ENCODE measurements at places on chromosomes 3 and 15.
A peak's percentile ranks its signal among the peaks of the same experiment; 100 is the strongest.

DNA sequence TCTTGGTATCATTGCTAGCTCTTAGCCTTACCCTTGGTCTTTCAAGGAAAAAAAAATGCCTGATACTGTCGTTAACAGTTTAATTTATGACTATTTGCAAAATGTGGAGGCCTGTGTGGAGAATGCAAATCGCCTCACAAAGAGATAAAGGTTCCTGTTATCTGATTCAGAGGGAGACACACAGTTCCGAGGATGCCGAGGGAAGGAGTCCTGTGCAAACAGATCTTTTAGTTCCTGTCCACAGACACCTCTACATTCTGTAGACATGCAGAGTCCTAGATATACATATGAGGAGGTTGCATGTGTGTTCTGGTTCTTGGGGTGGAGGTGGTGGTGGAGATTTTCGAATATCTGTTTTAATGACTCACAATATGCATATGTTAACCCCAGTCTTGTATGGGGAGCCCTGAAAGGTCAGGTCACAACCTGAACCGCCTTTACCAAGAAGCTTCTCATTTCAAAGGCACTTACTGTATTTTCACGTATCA is 5.7 kb downstream of the NR2F2 start:
- no peak for DNase-seq

GRCh38 chr3:125331243-125331642 is 43.9 kb downstream of the ZNF148 start:
- no peak for DNase-seq

- no peak for DNase-seq
Measured at GRCh38 chr3:150843241-150843640, 62.0 kb downstream of the MINDY4B start.

GRCh38 chr3:42014921-42015533 is 53.1 kb upstream of the ULK4 start:
- DNase-seq = no peak

- DNase-seq = no peak
Measured at GRCh38 chr15:66236806-66237375, 16.7 kb downstream of the MEGF11 start.

DNA sequence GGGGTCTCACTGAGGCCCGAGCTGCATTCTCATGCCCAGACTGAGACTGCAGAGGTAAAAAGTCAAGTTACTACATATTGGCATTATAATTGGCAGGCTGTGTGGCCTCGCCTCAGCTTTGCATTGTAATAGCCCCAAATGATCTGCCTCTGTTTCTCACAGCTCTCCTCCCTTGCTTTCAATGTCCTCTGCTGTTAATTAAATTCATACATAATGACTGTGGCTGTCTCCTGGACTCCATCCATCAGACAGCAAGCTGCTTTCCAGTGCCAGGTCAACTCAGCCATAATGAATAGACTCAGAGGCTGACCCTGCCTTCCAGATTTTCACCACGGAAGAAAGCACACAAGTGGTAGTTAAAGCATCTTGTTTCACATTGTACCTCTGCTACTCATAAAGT is 7.6 kb upstream of the RTP4 start:
- no peak for DNase-seq

DNA sequence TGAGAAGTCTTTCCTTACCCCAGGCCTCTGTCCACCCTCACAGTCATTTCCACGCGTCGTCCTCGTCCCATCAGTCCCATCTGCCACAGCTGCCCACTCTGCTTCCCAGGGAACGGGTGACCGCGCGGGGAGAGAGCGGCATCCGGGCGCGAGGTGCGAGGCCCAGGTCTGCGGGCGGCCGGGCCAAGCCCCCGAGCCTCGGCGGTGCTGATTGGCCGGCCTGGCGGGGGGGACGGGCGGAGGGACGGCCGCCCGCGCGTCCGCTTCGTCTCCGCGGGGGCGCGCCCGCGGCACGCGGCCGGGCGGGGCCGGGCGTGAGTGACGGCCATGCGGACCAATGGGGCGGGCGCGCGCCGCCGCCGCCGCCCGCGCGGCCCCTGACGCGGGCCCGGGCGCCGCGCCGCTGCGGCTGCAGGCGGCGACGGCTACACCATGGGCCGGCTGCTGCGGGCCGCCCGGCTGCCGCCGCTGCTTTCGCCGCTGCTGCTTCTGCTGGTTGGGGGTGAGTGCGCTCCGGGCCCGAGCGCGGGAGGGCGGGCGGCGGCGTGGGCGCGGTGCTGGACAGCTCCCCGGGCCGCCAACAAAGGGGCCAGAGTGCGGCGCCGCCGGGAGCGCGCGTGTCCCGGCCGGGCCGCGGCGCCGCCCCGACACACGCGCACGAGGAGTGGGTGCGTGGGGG is at the start of gene PODXL2:
TSS of gene PODXL2 (plus strand) at position 398 of the 679 bp plus-strand sequence. CDS start at position 433, 35 bp downstream.
- DNase-seq = peak; percentile 36

- DNase-seq = no peak
Measured at GRCh38 chr15:65260968-65261367, 25.7 kb downstream of the PARP16 start.

DNA sequence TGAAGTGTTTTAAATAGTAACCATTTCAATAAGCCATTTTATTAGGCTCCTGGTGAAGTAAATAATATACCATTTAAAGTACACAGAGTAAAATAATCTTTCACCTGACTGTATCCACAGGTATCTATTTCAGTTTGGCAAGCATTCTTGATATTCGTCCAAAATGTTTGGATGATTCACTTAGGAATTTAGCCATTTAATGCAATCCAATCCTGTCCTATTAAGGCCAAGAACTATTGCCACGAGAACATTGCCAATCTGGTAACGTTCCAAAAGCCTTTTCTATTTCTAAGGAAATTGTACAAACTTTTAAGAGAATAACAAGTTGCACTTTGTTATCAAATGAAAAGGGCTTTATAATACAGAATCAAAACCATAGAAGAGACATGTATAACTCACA is 209.8 kb upstream of the THRB start:
- no peak for DNase-seq

DNA sequence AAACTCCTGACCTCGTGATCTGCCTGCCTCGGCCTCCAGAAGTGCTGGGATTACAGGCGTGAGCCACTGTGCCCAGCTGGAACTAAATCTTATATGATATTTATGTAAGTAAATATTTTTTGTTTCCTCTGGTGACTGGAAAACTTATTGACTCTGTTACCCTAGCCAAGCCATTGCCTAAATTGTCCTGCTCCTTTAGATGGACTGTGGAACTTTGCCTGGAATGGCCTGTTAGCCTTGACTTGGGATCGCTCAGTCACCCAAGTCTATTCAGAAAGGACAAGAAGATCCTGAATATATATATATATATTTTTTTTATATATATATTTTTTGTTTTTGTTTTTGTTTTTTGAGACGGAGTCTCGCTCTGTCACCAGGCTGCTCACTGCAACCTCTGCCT is 113.9 kb downstream of the PDE8A start:
- no peak for DNase-seq

- DNase-seq = no peak
Measured at GRCh38 chr3:123876858-123877257, 7.3 kb downstream of the MYLK start.

DNA sequence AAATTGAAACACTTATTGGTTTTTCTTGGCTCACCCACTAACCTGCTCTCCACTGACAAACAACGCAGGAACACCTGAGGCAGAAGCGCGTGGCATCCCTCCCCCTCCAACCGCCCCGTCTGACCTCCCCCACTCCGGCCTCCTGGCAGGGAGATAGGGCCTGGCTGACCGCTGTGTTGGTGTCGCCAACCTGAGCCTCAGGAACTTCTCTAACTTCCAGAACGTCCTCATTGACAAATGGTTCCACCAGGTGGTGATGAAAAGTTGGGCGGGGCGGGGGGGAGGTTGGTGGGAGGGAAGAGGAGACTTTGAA is 22.8 kb downstream of the IL17RD start:
- no peak for DNase-seq

- DNase-seq = no peak
Measured at GRCh38 chr3:134824791-134825190, 29.7 kb downstream of the EPHB1 start.

GRCh38 chr15:82558502-82558901 is 18.2 kb upstream of the RPS17 start:
- DNase-seq = no peak

- no peak for DNase-seq
Measured at GRCh38 chr3:58569287-58570001, 7.7 kb downstream of the FAM107A start.

GRCh38 chr3:126498929-126499328 is 18.6 kb downstream of the UROC1 start:
- no peak for DNase-seq

GRCh38 chr3:17585394-17586325 is 156.8 kb downstream of the TBC1D5 start:
- DNase-seq = no peak

DNA sequence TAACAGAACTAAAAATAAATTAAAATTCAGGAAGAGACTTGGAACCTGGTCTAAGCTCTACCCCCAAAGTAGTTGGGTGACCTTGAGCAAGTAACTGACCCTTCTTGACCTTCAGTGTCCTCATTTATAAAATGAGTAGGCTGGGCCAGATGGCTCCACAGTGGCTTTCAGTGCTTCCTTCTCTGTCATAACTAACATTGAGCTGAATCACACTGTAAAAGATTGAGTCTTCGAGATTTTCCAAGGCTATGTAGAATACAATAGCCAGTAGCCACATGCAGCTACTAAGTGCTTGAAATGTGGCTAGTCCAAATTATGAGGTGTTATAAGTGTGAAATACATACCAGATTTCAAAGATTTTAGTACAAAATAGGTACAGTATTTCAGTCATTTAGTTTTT is 313.3 kb downstream of the MECOM start:
- DNase-seq = no peak

DNA sequence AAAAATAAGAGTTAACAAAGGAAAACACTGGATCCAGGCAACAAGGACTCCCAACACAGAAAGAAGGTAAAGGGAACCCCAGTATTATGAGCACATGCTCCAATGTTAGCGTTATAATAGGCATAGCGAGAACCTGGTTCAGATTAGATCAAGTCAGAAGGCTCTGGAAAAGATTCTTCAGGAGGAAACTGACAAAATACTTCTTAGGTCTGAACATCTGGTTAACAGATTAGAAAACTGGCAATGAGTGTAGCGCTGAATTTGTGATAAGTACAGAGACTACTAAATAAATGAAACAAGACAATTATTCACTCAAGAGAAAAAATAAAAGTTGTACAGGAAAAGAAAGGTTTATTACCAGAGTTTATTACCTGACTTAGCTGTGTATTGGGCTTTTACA is 146.1 kb downstream of the DPH6 start:
- no peak for DNase-seq

DNA sequence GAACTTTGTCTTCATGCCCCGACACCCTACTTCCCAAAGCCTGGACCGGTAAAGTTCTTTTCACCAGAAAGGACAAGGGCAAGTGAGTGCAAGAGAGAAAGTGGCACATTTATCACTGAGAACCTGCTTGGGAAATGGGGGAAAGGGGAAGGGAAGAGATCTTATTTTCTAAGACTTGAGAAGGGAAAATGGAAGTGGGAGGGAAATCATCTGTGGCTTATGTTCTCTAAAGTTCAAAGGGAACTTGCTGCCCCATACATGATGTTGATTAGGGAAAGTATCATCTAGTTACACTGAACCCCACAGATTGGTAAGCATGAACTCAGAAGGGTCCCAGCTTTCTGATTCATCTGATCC is 199.5 kb upstream of the LPP start:
- DNase-seq = no peak

DNA sequence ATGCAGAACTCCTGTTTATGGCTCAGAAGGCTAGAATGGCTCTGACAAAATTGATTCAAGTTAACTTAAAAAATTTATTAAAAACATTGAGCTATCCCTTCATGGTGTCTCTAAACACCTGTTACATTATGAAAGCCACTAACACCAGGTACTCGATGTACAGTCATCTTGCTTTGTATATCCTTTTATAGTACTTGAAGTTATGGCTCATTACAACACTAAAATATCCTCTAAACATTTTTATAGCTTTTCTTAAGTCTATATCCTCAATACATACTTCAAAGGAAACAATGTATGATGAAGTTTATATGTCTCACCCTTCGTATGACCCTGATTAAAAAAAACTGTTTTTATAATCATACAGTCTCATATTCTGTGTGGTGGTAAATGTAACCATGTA is 38.2 kb downstream of the SLITRK3 start:
- no peak for DNase-seq

DNA sequence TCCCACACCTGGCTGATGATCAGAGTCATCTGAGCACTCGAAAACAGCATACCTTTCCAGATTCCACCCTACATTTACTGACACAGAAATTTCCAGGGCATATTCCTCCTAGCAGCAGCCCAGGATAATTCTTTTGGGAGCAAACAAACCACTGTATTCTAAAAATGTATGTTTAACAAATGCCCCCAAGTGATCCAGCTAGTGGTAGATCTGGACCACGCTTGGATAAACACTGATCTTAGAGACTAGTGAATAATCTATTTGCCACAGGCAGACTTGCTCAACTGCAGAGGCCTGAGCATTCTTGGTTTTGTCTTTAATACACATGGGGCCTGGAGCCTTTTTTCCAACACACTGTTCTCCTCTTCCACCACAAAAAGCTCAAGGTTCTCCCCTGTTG is 89.6 kb downstream of the TM4SF4 start:
- no peak for DNase-seq

- DNase-seq = no peak
Measured at GRCh38 chr15:35974052-35974451, 428.1 kb upstream of the DPH6 start.

- no peak for DNase-seq
Measured at GRCh38 chr3:188662795-188663194, 508.8 kb downstream of the LPP start.

GRCh38 chr3:38519000-38519399 is 22.9 kb downstream of the EXOG start:
- no peak for DNase-seq

DNA sequence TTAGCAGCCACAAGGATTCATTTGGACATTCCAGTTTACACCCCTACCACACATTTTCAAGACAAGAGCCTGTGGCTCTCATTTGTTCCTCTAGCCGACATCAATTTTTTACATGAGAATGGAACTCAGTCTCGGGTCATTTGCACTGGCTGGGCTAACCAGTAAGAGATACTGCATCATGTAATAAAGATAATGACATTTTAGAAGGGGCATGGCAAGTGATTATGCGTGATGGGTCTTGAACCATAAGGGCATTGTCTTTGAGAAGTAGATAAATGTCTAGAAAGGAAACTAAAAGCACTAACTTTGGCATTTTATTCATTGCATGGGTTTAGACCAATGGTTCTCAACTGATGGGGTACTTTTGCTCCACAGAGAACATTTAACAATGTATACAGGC is 146.0 kb upstream of the GRM7 start:
- no peak for DNase-seq

DNA sequence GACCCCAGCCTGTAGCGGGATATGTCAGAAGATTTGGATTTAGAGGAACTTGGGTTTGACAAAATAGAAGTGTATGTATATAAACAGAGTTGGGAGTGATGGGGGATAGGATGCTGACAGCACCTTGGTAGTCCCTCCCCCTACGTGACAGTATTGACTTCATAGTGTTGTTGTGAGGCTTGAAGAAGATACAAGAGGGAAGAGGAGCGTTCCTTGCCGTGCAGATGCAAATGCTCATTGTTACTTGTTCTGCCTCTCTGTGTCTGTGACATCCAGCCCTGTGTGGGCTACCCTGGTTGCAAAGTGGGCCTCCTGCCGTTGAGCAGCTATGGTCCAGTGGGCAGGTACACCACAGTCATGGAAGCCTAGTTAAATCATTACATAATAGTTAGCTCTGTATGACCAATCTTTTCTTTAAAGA is 45.0 kb downstream of the SMAD3 start:
- DNase-seq = no peak
